ENCODE measurements at places on chromosomes 7 and 10.
A peak's percentile ranks its signal among the peaks of the same experiment; 100 is the strongest.

- DNase-seq, result no peak
Measured at GRCh38 chr7:151821226-151821625, 55.7 kb downstream of the PRKAG2 start.

- no peak for DNase-seq
Measured at GRCh38 chr10:28551086-28551485, 18.2 kb downstream of the WAC start.

- no peak for DNase-seq
Measured at GRCh38 chr10:64275774-64276173, 754.6 kb downstream of the REEP3 start.

DNA sequence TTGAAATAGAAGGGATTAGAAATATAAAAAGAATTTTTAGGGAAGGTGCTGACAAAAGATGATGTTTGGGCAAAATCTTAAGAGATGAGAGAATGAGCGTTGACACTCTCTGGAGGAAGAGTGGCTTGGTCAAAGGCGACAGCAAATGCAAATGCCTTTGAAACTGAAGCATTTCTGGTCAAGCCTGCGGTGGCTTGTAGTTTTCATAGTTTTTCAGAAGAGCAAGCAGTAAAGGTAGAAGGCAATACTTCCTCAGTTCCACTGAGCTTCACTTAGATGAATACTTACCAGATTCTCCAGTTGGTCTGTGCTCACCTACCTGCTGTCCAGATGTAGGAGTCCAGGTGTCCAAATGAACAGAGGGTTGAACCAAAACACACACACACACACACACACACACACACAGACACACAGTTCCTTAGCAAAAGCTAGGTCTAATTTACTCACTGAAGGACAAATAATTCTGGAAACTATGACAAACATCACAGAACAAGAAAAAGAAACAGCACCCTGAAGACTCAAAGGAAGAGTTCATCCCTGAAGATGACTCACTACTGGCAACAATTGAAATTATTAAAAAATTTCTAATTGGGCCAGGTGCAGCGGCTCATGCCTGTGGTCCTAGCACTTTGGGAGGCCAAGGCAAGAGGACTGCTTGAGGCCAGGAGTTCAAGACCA lies 12.1 kb upstream of the STK17A start:
- DNase-seq, result no peak

DNA sequence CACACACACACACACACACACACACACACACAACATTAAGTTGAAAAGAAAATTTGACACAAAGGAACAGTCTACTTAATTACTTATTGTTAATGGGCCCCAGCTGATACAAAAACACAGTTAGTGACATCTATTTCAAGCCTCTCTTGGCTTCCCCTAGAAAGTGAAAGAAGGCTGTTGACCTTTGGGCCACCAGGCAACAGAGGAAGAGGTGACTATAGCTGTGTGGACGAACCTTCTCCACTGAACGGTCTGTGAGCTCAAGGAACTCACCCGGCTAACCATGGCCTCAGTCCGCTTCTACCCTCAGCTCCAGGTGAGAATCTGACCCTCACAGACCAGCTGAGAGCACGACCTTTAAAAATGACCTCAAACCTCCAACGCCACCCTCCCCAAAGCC lies 32.9 kb upstream of the CALN1 start:
- DNase-seq, result no peak

- no peak for DNase-seq
Measured at GRCh38 chr7:155947051-155947450, 134.8 kb upstream of the SHH start.

DNA sequence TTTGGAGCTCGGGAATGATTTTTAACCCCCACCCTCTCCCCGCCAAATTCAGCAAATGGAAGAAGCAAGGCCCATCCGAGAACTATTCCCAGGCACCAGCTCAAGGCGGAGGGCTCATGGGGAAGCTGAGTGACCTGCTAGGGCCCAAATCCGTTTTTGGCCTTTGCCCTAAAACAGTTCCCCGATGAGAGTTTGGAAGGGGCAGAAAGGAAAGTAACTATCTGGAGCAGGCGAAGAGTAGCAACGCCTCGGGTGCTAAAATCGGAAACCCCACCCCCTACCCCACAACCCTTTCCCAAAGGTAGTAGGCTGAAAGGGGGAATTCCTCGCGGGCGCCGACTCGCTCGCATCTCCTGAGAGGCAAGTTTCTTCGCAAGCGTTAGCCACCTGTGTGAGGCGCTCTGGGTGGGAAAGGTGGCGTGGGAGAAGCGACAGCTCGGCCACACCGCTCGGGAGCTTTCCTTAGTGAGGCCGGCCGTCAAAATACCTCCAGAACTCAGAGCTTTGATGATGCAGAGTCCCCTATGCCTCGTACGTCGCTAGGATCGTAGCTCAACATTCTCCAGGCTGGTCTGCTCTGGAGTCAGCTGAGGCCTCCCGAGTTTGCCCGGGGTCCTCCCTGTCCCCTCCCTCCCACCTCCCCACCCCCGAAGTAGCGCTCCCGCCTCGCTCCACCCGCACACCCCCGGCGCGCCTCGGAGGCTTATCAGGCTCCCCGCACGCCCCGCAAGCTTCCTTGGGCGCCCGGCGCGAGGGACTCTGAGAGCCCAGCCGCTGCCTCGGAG lies 642 bp upstream of the PRKG1 start:
- DNase-seq, result peak; percentile 19

GRCh38 chr10:123134343-123134914 lies 1.3 kb upstream of the HMX3 start:
- no peak for DNase-seq

GRCh38 chr7:27344471-27344870 lies 101.9 kb downstream of the EVX1 start:
- no peak for DNase-seq

GRCh38 chr7:2631946-2632732 lies at the start of gene TTYH3:
Gene TTYH3 (plus strand): TSS chr7:2631986. CDS start chr7:2632156, 170 bp downstream.
- DNase-seq, result no peak

DNA sequence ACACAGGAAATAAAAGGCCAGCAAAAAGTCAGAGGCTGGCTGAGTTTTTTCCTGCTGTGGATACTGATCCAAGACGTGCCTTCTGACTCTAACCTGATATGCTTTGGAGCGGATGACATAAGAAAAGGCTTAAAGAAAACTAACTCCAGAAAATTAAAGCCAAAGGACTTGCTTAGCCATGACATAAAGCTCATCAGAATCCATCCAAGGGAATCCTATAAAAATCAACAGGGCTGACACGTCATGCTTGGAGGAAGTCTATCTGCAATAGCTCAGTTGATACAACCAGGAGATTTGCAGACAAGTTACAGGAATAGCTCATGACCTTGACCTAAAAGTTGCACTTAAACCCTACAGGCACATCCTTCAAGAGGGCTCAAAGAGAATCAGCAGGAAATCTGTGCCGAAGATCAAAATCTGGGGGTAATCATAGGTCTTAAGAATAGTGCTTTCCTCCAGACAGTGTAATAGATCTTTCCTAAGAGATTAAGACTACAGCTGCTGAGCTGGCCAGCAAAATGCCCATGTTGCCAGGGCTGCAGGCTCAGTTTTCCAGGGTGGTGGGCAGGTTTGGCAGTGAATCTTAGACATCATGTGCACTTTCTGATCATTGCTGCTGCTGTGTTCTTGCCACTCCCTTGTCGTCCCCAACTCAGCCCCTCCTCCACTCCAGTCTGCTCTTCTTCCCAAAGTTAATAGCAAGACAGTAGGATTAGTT lies 111.5 kb upstream of the SVIL start:
- no peak for DNase-seq

DNA sequence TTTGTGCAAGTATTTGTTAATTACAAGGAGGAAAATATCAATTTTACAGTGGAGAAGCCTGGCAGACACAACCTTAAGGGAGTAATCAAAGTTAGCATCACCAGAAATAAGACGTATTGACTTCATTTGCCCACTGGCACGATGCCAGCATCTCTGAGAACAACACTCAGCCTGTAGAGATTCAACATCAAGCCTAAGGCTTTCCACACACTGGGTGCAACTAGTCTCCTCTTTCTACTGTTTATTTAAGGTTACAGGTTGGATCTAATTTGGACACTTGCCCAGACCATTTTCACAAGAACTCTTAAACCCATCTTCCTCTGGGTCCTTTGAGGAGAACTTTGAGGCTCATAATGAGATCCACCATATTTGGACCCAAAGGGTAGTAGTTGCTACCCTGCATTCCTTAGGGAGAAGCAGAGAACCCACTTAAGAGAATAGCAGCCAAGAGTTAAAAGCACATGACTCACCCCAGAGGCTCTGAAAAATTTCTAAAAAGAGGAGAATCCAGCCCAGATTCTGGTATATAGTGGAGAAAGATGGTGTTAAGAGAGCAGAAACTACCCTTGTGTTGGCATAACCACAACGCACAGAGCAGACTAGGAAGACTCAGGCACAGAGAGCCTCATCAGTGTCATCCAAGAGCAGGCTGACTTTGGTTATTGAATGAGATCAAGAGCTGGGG lies 97.3 kb downstream of the CCDC71L start:
- no peak for DNase-seq

DNA sequence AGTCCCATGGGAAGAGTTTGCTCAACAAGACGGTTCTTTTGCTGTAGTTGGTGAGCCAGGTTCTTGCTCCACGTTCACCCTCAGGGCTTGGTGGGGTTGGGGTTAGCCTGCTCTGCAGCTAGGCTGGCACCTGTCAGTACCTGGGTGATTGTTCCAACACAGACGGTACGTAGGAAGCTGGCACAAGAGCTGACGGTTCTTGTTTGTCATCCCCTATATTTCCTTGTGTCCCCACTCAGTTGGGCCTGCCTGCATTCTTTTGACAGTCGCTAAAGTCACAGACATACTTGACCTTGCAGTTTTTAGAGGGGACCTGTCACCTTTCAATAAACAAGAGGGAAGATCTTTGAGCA lies 40.2 kb upstream of the SYPL1 start:
- DNase-seq, result no peak

DNA sequence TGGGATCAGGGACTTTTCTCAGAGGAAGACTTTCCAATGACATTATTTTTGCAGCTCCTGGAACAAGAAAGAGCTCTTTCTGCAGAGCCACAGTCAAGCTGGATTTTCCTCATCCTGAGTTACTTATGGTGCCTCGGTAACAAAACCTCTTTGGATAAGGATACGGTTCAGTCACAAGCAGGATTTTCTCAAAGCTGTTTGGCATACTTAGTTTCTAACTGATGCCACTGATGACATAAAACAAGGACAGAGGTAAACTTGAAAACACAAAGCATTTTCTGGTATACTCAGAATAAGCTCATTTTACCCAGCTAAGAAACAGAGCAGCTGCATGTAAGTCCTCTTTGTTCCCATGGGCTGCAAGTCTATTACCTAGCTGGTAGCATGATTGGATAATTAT lies 340.9 kb upstream of the MEOX2 start:
- no peak for DNase-seq

- DNase-seq, result no peak
Measured at GRCh38 chr10:117222976-117223692, 17.8 kb upstream of the SLC18A2 start.

GRCh38 chr10:27687743-27688142 lies 57.9 kb downstream of the MKX start:
- no peak for DNase-seq

DNA sequence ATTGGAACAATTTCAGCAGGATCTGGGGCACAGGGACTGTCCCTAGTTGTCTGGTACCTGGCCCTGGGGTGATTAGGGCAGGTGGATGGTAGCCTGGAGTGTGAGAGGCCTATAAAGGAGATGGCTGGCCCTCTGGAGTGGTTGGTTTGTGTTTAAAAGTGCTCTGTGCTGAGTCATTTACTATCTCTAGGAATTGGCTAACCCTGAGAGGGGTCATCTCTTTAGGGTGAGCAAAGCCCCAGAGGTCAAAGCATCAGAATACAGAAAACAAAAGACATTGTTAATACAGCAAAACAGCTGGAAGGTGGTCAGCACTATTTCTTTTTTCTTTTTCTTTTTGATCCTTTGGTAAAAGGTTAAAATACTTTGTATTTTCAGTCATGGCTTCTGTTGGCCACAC lies 43.4 kb upstream of the BMPER start:
- no peak for DNase-seq

- DNase-seq, result no peak
Measured at GRCh38 chr7:128021366-128021765, 9.9 kb downstream of the LRRC4 start.

GRCh38 chr10:110898391-110898790 lies 20.6 kb downstream of the BBIP1 start:
- no peak for DNase-seq

- DNase-seq, result no peak
Measured at GRCh38 chr7:139566075-139566474, 42.6 kb downstream of the CLEC2L start.

- DNase-seq, result no peak
Measured at GRCh38 chr7:87627634-87627994, 584 bp upstream of the RUNDC3B start.

DNA sequence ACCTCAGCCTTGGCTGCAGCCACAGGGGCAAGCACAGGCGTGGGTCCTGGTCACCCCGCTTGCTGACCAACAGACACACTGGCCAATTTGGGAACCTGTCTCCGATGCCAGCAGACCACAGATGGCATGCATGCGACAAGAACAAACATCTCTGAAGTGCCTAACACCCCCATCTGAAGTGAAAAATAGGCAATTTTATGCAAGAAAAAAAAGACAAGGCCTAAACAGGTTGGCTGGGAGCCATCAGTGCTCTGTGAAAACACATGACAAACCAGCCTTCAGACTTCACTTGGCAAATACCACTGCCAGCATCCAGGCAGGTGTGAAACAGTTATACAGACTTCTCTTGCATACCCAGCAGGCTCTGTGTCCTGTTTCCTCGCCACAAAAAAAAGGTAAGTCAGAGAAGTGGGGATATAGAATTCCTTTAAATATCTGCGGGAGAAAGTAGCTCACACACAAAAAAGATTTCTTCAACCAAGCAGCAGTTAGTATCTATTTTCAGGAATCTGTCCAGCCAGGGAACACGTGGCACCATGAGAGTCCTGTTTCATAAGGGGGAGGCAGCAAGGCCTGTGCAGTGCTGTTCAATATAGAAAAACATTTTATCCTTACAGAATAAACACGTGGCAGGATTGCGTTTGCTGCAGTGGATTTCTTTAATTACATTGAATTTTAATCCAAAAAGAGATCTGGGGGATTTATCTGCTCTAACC lies 293.4 kb upstream of the MKLN1 start:
- peak; percentile 45 for DNase-seq

- DNase-seq, result no peak
Measured at GRCh38 chr10:33494694-33495265, 160.3 kb upstream of the NRP1 start.

- DNase-seq, result no peak
Measured at GRCh38 chr7:71466448-71467145, 334.7 kb downstream of the GALNT17 start.

DNA sequence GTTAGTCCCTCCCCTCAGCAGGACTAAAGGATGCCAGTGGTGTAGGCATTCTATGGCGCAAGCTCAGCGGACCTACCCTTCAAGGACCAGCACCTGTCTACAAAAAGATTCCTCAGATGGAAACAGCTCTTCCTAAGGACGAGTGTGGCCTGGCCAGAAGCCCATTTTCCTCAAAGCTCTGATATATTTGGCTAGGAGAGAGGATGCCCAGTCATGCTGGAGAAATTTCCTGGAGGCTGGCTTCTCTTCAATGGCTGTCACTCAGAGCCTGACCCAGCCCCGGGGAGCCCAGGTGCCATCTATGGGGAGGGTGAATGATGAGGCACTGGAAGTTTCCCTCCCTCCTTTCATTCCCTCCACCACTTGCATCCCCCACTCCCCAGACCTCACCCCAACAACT lies 111.5 kb downstream of the PLXNA4 start:
- no peak for DNase-seq

GRCh38 chr7:149532654-149533053 lies 35.0 kb upstream of the ZNF746 start:
- DNase-seq, result no peak

GRCh38 chr10:102038410-102038809 lies 17.6 kb downstream of the ARMH3 start:
- DNase-seq, result no peak

Measured in gastrocnemius medialis (tissue), 4 donors.